CD4-positive, alpha-beta T cell treated with Interleukin-4 for 4 hours (primary cell): ENCODE measurements at places on chromosomes 1 and 21.

GRCh38 chr1:29457496-29458368 lies 221.4 kb downstream of the PTPRU start:
- DNase-seq: no peak

DNA sequence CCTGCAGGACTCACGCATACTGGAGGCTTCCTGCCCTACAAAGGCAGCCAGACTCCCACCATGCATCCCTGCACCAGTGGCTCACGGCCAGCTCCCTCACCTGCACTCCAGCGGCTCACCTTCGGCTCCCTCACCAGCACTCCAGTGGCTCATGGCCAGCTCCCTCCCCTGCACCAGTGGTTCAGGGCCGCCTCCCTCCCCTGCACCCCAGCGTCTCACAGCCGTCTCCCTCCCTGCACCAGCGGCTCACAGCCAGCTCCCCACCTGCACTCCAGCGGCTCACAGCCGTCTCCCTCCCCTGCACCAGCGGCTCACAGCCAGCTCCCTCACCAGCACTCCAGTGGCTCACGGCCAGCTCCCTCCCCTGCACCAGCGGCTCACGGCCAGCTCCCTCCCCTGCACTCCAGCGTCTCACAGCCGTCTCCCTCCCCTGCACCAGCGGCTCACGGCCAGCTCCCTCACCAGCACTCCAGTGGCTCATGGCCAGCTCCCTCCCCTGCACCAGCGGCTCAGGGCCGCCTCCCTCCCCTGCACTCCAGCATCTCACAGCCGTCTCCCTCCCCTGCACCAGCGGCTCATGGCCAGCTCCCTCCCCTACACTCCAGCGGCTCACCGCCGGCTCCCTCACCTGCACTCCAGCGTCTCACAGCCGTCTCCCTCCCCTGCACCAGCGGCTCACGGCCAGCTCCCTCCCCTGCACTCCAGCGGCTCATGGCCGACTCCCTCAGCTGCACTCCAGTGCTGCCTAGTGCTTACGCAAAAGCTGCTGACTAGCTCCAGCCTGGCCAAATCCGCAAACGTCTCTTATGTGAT lies 324.5 kb downstream of the NPHP4 start:
- peak; percentile 8 for DNase-seq

- no peak for DNase-seq
These were observed 48.4 kb upstream of the COA6 start for GRCh38 chr1:234324821-234325220.

- no peak for DNase-seq
These were observed 173.0 kb upstream of the FMN2 start for GRCh38 chr1:239918634-239919033.

DNA sequence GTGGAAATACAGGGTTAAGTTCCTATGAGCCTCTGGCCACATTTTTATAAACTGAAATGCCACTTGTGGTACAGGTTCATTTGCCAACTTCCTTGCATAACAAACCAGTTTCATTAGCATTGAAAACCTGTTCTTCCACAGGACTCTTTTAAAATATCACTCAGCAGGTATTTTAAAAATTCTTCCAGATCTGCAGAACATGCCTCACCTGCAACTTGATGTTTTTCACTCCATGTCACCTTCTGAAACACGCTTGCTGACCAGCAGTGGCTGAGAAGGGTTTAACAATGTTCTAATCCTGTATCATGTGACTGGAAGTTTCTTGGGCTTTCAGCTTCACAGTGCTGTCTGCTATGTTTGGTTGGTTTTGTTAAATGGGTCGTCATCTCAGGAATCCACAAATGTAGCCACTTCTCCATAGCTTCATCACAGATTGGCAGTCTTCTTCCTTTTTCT lies 17.6 kb upstream of the CBR3 start:
- DNase-seq: no peak

DNA sequence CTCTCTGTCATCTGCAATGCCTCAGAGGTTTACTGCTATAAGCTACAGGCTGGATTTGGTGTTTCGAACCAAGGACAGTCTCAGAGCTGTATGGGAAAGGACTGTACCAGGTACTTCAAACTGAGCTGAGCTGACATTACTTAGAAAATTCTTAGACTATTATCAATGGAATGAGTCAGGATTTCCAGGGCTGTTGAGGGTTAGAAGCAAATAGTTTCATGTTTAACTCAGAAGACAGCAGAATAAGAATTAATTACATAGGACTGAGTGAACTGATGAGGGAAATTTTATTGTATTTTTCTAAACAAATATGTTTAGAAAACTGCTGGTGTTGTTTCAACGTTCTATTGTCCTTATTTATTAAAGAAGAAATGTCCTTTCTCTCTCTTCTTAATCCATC lies 74.3 kb upstream of the CAPZB start:
- no peak for DNase-seq

- DNase-seq: no peak
These were observed 382.8 kb downstream of the AMY1C start for GRCh38 chr1:104132382-104132973.

GRCh38 chr21:46613391-46613790 lies 8.5 kb upstream of the S100B start:
- no peak for DNase-seq
